ENCODE measurements at places on chromosomes 12 and 14.

DNA sequence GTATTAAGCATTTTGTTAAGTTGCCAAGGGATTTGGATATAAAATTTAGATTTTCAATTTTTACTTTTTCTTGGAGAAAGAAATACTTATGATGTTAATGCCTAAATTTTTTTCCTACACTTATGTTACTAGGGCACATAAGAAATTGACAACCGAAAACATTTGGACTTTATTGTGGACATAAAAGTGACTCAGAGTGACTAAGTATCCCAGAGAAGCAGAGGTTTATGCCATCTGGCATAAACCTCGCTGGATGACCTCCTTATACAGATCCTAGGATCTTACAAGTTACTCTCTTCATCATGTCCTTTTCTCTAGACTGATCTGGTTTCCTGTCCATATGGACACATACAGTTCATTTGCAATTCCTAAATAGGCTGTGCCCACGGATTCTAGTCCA lies 89.8 kb downstream of the RERG start:
- DNase-seq: no peak

DNA sequence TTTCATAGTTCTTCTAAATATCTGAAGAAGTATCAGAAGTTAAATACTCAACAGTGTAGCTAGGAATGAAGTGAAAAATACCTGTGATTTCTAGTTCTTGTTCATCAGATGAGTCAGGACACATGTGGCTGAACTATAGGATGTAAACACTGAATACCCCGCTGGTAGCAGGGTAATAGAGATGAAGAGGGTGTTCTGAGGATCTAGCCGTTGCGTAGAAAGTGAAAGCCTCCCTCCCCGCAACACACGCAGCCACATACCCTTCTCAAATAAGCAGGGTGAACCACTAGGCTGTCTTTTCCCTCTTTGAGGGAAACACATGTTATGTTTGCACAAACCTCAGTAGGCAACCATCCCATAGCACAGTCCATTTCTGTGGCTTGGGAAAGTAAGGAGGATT lies 16.4 kb upstream of the RNASE12 start:
- DNase-seq: no peak

- DNase-seq: no peak
Measured at GRCh38 chr14:35257809-35258208, 34.4 kb upstream of the PSMA6 start.

GRCh38 chr12:116263844-116264243 lies 13.6 kb downstream of the MED13L start:
- no peak for DNase-seq

GRCh38 chr14:63457498-63457897 lies 85.7 kb downstream of the PPP2R5E start:
- no peak for DNase-seq

DNA sequence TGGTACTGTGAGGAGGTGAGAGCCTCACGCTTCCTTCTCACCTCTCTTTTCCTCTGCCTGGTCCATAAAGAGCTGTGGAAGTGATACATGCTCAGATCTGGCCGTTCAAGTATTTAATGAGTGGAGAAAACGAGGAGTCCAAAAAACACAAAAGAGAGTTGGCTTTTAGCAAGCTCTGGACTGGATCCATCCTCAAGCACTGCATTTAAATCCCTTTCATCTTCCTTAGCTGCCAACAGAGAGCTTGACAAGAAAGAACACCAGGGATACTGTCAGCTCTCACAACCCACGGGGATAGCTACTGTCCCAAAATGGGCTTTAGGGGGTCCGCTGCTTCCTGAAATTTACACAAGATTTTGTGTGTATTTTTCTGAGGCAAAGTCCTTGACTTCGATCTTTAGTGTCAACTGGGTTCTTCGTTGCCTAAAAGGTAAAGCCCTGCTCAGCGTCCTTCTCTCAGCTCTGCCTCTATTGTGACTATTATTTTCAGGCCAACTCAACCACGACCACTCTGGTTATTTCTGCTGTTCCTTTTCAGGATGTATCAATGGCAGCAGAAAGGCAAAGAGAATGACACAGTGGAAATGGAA lies 120.9 kb downstream of the TMTC1 start:
- no peak for DNase-seq

DNA sequence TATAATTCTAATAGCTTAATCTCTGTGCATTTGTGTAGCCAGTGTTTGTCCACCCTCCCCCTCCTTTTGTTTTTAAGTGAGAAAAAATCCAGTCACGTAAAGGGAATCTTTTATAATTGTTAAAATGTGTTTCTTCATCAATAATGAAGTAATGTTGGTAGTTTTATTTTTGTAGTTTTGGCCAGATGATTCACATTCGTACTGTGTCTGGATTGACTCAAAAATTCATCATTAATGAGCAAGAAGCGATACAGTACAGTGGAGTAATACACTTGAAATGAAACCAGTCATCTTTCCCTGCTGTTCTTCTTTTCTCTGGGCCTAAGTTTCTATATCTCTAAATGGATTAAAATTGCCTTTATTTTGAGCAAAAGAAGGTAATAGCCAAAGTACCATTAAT lies 86.5 kb downstream of the SRGAP1 start:
- DNase-seq: no peak

GRCh38 chr14:25607192-25607591 lies 557.2 kb upstream of the STXBP6 start:
- no peak for DNase-seq

DNA sequence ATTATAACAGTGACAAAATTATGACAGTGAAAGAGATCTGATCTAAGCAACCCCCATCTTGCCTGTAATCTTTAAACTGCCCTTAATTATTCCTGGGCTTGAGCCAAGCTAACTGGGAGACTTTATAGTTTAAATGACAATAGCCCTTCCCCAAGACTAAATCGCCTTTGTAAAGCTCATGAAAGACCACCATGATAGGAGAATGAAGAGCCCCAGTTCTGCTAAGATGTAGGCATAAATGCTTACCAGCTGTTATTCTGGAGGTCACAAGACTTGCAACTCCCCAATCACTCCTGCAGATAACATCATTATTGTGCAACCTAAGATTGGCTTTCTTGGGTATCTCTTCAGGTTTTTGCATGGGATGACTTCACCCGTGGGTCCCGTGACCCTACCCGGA lies 599.7 kb downstream of the KCNH5 start:
- no peak for DNase-seq

- no peak for DNase-seq
Measured at GRCh38 chr12:108649126-108649525, 15.4 kb upstream of the SELPLG start.

DNA sequence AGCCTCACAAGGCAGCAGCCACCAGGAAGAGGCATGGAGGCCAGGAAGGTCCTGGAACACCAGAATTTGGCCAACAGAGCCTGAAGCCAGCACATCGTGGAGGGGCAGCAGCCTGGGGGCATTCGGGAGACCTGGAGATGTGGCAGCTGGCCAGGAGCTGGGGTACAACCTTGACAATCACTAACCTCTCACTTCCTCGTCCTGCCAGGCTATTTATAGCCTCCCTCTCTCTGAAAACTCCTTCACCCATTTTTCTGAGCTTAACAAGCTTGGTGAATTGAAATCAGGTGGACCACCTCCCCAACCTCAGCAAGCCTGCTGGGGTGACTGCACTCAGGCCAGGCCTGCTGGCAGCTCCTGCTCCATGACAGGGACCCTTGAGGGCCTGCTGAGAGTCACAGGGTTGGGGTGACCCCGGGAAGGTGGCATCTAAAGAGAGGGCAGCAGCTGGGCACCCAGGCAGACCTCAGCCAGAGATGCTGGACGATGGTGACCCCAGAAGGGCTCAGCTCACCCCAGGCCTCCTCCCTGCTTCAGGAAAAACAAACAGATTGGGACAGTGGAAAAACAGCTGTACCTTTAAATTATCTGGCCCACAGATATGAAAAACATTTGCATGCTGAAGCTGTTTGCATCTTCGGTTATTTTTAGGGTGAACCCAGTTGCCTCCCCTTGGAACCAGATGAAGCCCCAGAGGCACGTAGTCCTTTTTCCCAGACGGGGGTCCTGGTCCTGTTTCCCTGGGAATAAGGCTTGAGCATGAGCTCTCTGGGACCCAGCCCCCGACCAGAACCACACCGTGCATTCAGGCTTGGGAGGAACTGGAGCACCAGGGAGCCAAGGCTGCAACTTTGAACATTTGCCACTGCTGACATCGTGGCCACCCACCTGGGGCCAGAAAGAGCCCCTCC lies 67.0 kb downstream of the PITPNM2 start:
- DNase-seq: no peak
